ENCODE measurements at places on chromosomes 6 and 20.

DNA sequence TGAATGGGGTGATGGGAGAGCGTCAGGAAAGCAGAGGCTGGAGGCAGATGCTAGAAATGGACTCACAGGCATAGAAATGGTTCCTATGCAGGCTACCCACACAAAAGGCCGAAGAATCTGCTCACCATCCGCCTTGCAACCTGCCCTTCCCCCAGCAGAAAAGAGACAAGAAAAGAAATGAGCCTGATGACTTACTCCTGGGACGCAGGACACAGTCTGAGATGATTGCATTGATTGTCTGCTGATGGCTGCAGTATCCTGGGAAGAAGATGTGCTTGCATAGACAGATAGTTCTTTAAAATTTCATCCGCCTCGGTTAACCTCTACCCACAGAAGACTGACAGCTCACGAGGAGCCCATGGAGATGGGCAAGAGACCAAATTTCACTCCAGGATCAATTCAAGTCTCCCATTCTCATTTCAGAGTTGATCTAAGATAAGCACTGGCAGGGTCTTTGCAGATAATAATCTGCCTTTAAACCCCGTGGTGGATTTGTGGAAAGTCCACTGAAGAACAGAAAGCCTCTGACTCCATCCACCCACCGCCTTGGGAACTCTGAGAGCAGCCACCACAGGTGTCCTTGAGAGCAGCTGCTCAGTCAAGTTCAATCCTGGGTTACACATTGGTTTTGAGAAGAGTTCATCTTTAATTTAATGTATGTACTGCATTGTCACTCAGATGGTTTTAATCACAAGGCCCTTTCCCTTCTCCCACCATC lies 7.2 kb downstream of the AGPAT4 start:
- no peak for DNase-seq

DNA sequence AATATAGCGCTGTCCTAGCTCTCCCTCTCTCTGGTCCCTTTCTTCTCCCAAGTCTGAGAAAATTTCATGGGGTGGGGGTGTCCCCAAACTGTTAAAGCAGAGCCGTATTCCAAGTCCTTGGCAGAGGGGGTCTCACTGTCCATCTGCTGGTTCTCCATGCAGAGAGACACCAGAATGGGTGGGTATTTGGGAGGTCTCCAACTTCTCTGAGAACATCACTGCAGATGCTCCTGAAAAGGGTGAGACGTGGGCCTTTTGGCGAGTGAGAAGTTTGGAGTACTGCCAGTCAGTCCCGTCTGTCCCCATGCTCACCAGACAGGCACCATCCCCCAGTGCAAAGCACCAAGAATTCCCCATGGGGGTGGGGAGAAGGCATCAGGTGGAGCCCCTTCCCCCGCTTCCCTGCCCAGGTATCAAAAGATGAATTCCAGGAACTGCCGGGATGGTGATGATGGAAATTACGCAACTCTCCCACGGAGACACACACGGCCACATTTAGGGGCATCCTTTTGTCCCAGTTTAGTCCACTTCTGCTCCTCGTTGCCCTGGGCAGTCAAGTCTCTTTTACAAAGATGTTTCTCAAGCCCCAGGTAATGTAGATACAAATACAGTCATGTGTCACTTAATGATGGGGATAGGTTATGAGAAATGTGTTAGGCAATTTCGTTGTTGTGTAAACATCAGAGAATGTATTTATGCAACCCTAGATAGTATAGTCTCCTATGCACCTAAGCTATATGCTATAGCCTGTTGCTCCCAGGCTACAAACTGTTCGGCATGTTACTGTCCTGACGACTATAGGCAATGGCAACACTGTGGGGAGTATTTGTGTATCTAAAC lies 73.4 kb upstream of the SRSF6 start:
- DNase-seq: no peak

GRCh38 chr6:145813285-145814034 lies 1.1 kb downstream of the FBXO30 start:
- no peak for DNase-seq

DNA sequence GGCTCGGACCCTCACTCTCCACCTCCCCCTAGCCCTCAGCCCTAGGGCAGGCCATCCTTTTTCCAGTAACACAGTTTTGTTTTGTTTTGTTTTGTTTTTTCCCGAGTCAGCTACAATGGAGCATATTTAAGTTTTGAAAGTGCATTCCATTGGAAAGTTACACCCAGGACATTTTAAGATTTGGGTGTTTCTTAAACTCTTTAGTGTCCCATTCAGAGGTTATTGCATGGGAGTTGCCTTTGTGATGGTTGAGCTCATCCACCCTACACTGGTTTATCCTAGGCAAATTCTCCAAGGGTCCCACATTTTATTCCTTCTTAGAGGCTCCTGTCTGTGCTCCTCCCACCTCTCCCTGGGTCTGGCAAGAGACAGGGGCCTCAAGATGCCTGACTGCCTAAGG lies 58.9 kb downstream of the THBS2 start:
- DNase-seq: no peak
